ENCODE measurements at places on chromosomes 7 and 10.

GRCh38 chr7:131664570-131664969 is 108.1 kb upstream of the PODXL start:
- no peak for DNase-seq

- peak; percentile 81 for DNase-seq
Observed at GRCh38 chr7:126700807-126701604, 551.7 kb downstream of the GRM8 start.

DNA sequence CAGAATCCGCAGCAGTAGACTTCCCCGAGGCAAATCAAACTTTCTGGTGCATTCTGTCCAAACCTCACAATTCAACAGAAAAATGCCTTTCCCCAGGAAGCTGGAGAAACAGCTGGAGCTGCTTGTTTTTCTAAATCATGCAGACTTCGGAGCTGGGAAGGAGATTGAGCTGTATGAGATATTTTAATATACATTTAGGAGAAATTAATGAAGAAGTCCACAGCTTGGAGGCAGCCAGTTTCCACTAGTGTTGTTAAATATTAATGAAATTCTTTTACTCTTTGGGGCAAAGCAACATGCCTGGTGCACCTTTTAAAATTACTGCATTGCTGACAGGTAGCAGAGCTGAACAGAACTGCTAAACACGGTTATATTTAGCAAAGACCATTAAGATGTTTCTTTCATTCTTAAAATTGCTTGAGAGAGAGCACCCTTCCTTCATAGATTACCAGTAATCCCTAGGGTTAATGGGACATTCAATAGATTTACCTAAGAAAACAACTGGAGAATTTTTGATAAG is 566.4 kb downstream of the SORCS3 start:
- no peak for DNase-seq

- DNase-seq: no peak
Observed at GRCh38 chr7:74439541-74439940, 14.2 kb upstream of the GTF2IRD1 start.

- DNase-seq: no peak
Observed at GRCh38 chr10:103553743-103554487, 60.4 kb downstream of the NEURL1 start.

DNA sequence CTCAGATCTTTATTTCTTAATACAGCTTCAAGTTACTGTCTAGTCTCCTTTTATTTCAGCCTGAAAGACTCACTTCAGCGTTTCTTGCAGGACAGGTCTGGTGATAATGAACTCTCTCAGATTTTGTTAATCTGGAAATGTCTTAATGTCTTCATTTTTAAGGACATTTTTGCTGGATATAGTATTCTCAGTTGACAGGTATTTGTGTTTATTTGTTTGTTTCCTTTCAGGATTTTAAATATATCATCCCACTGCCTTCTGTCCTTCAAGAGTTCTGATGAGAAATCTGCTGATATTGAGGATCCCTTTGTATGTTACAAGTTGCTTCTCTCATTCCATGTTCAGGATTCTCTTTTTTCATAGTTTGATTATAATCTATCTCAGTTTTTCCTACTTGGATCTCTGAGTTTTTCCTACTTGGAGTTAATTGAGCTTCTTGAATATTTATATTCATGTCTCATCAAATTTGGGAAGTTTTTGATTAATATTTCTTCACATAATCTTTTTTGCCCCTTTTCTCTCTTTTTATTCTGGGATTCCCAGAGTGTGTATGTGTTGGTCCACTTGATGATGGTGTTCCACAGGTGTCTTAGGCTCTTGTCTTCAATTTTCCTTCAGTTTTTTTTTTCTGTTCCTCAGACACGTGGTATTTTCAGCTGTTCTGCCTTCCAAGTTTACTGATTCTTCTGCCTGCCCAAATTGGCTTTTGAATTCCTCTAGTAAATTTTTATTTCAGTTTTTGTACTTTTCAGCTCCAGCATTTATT is 49.9 kb downstream of the PTEN start:
- DNase-seq: no peak

DNA sequence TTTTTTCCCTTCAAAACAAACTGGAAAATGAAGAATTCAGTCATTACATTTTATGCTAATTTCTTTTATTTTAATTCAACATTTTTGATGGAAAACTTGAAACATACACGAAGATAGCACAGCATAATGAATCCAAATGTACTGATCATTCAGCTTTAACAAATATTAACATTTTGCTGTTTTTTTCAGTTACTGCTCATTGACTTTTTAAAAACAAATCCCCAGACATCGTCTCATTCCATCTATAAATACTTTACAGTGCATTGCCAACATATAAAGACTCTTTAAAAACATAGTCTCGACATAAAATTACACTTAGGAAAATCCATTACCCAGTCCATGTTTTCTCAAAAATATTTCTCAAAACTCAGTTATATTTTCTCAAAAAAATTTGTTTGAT is 452.3 kb downstream of the GALNT17 start:
- no peak for DNase-seq

DNA sequence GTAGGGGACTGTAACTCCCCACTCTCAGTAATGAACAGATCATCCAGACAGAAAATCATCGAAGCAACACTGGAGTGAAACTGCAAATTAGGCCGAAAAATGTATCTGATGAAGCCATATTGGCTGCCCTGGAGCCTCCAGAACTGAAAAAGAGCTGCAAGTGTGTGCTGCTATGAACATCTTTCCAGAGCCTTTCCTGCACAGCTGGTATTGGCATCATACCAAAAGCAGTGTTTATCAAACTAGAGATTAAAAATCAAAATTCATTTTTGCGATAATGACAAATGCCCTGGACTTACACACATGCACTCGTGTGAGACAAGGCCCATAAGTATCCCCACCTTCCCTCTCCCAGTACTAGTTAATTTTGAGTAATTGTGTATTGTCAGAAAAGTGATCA is 6.8 kb upstream of the CLDN12 start:
- no peak for DNase-seq

DNA sequence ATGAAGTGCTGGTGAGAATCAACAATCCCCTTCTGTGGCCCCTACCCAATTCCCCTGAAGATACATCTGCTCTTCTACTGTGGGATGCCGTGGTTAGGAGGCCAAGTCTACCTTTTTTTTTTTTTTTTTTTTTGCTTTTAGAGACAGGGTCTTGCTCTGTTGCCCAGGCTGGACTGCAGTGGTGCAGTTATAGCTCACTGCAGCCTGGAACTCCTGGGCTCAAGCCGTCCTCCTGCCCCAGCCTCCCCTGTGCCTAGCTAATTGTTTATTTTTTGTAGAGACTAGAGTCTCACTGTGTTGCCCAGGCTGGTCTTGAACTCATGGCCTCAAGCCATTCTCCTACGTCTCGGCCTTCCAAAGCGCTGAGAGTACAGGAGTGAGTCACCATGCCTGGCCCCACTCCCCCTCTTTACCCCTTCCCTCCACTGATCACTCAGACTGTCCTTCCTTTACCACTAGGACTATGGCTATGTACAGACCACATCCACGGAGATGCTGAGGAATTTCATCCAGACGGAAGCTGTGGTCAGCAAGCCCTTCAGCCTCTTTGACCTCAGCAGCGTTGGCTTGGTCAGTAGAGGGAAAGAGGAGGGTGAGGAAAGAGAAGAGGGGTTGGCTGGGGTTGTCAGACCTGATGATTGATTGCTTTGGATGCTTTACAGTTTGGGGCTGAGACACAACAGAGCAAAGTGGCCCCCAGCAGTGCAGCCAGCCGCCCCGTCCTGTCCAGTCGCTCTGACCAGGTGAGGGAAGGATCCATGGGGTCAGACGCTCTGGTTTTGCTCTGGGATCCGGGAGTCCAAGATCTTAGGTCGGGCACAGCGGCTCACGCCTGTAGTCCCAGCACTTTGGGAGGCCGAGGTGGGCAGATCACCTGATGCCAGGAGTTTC is 1.8 kb downstream of the AP4M1 start:
- peak; percentile 89 for DNase-seq

DNA sequence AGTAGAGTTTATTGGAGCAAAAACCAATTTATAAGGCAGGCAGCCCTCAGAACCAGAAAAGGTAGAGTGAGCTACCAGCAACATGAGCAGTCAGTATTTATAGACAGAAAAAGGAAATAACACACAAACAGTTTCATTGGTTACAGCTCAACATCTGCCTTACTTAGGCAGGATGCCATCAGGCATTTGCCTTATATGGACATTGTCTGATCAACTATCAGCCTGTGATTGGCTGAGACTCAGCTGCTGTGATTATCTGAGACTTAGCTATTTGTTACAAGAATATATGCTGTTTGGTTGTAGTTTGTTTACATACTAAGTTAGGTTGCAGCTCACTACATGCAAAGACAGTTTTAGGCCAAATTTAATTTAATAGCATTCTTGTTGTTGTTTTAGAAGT is 60.4 kb upstream of the CDK1 start:
- DNase-seq: no peak

DNA sequence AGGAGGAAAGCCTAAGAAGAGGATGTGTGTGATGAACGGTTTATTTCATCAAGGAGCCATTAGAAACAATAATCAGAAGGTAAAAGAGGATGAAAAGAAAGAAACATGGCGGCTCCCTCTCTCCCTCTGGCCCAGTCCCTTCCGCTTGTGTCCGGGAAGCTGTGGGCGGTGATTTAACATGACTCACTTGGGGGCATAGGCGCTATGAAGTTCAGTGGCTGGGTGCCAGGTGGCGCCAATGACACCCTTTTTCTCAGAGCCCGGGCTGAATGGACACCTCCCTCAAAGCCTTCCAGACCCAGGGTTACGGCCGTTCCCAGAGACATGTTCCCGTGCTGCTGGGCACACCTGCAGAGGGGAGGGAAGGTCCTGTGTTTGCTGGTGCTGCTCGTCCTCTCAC is 244.0 kb downstream of the SKAP2 start:
- no peak for DNase-seq

DNA sequence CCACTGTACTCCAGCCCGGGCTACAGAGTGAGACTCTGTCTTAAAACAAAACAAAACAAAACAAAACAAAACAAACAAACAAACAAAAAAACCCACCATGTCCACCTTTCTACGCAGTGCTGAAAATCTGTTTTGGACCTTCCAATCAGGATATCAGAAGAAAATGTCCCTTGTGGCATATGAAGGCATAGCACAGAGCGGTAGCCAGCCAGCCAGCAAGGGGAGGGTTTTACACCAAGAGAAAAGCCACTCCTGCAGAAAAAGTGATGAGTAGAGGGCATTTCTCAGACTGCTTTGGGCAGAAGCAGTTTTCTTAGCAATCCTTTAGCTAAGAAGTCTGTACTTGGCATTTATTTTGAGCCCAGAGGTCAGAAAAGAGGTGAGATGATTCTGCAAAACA is 612.2 kb downstream of the TYW1 start:
- no peak for DNase-seq

- no peak for DNase-seq
Observed at GRCh38 chr10:119352042-119352441, 144.7 kb downstream of the GRK5 start.

GRCh38 chr10:68578974-68579373 is 18.8 kb downstream of the TET1 start:
- DNase-seq: no peak

GRCh38 chr10:89062861-89063260 is 72.3 kb downstream of the FAS start:
- DNase-seq: no peak

DNA sequence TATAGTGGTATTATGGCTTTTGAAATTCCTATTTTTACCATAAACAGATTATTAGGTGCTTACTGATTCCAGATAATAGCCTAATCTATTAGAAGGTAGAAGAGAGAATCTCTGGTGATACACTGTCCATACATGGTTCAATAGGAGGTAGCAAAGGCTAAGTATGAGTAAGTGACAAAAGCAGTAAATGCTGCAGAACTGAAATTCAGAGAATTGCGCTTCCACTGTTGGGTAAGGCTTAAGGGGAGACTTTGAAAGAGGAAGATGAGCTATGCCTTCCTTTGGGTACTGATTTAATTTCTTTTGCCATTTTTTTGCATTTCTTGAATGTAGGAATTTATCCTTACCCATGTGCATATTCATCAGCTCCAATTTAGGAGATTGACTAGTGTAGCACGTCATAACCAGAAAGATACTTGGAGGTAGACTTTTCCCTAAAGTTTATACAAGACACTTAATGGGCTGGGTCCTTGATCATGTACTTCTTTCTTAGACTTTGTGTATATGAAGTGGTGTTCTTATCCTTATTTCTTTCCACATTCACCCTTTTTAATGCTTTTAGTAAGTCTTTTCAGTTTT is 15.3 kb downstream of the MKLN1 start:
- no peak for DNase-seq

Data from AG08396 (cell line).